ENCODE measurements at places on chromosomes 5 and 9.
A peak's percentile ranks its signal among the peaks of the same experiment; 100 is the strongest.

GRCh38 chr5:98204798-98205197 is 568.7 kb upstream of the RGMB start:
- DNase-seq: no peak

- DNase-seq: no peak
Measured at GRCh38 chr9:99736291-99736690, 85.4 kb upstream of the NR4A3 start.

GRCh38 chr5:53667621-53668020 is 107.2 kb downstream of the NDUFS4 start:
- DNase-seq: no peak

GRCh38 chr9:127417131-127418036 is 6.8 kb upstream of the ZNF79 start:
- peak; percentile 20 for DNase-seq

DNA sequence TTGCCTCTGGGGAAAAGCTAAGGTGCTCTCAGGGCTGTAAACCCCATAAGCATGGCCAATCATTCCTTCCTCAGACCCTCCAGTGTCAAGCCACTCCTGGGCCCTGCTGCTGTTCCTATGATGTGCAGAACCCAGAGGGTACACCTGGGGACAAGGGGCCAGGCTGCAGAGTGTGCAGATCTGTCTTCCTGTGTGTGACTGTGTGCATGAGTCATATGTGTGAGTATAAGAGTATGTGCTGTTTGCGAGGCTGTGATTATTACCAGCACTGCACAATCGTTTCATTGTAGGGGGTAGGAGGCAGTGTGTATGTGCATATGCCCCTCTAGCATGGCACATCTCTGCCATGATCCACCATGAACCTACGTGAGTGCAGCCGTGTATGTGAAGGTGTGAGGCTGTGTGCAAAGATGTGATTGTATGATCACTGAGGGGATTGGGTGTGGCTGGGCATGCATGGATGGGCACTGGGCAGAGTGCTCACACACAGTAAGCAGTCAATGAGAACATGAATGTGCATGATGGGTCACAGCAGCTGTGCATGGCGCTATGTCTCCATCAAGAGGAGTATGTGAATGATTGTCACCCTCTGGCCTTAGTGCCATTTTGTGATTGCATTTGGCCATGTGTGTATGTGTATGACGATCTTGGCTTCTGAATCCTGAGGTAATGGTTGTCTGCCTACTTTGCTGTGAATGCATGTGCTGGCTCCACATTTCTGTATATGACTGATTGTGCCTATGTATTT is 2.4 kb upstream of the OR1K1 start:
- no peak for DNase-seq

DNA sequence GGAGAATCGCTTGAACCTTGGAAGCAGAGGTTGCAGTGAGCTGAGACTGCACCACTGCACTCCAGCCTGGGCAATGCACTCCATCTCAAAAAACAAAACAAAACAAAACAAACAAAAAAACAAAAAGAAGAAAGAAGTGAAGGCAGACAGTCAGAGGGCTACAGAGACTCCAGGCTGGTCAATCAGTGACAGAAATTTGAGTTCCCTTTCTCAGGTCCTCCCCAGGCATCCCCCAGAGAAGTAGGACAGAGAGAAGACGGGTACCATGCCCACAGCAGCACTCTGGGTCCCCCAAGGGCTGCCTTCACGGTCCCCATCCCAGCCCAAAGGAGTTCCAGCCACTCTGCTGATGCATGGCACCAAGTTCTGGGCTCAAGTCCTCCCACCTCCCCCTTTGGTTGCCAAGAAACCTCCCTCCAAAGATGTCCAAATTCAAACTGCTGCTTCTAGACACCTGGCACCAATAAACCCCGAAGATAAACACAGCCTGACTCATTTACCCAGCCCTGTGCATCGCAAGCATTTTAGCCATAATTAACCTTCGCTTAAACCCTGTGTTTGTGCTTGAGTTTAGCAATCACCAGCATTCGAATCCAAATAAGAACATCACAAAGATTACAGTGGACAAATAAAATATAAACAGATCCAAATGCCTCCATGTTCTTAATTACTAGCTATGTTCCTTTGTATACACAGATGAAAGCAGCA is 24.0 kb downstream of the SEMA4D start:
- peak; percentile 3 for DNase-seq

DNA sequence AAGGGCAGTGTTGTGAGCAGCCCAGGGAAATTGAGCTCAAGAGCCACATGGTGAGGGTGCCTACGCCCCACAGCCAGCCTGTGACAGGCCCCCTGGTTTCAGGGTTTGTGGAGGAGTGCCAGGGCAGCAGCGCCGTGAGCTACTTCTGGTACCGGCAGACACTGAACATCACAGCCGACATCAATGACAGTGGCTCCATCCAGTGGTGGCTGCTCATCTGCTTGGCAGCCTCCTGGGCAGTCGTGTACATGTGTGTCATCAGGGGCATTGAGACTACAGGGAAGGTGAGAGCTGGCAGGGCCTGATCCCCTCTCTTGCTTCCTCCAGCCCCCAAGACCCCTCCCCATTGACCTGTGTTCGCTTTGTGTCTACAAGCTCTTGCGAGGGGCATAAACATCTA is 10.2 kb downstream of the SLC6A18 start:
- no peak for DNase-seq

- DNase-seq: peak; percentile 76
Measured at GRCh38 chr5:8686707-8687106, 817.8 kb downstream of the MTRR start.

GRCh38 chr5:170301149-170301548 is 3.6 kb upstream of the LCP2 start:
- DNase-seq: no peak

GRCh38 chr5:110726249-110727024 is at the start of gene TMEM232:
TSS of gene TMEM232 (minus strand) at chr5:110726671. CDS start at chr5:110667352, 59,319 bp downstream.
- DNase-seq: peak; percentile 80

GRCh38 chr5:81151546-81151945 is 81.6 kb upstream of the CKMT2 start:
- peak; percentile 31 for DNase-seq

DNA sequence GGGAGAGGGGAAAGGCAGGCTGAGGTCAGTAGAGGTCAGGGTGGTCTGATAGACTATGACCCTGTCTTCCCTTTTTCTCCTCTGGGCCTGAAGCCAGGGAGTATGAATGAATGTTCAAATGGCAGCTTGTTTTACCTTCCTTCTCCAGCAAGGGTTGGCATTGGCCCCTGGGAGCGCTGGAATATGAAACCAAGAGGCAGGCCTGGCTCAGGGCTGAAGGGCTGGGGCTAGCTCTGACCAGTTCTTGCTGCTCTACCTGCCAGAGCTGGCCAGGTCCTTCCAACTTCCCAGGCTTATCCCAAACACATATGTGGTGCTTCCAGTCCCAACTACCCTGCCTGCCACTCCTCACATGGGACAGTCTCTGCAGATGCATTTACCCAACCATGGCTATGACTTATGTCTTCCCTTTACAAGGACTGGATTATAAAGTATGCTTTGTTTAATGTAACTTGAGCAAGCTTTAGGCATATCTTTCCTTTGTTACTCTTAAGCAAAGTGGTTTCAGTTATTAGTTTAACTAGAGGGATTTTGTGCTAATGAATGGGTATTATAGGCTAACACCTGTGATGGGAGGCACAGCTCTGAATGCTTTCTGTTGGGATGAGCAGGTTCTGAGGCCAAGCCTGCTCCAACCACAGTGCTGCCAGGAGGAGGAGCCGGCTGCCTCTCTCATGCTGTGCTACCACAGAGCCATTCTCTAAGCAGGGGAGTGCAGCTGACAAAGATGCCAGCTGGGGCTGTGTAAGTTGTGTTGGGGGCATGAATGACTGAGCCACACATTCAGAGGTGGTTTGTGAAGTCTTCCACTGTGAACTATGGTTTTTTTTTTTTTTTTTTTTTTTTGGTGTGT is 6.1 kb downstream of the CCNI2 start:
- DNase-seq: no peak

DNA sequence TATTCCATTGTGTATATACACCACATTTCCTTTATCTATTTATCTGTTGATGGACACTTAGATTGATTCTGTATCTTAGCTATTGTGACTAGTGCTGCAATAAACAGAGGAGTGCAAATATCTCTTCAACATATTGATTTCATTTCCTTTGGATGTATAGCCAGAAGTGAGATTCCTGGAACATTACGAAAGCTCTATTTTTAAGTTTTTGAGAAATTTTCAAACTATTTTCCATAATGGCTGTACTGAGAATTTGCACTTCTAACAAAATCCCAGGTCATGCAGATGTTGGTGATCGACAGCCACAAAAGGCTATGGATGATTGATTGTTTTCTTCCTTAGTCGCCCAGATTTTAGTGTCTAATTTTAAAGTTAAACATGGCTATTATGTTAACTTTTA is 132.7 kb upstream of the MTAP start:
- no peak for DNase-seq

DNA sequence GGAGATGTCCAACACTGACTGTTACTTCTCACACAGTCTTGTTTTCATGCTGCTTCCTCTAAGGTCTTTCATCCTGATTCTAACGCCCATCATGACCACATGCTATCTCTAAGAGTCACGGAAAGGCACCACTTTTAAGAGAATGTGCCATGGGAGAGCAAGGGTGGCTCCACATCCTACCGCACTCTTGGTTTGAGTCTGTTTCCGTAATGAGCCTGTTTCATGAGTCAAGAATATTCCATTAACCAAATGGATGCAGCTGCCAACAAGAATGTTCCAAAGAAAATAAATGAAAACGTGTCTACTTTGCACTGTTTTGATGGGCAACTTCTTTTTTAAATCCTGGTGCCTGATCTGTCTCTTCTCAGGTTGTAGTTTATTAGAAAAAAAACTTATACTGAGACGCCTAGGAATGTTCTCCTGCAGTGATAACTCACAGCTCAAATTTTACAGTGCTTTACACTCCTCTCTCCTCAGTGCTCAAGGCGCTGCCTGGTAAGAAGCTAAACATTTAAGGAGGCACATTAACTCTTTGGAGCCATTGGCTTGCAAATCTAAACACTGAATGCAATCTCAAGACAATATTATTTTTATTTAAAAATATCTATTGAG is 124.3 kb downstream of the FGF1 start:
- peak; percentile 57 for DNase-seq

DNA sequence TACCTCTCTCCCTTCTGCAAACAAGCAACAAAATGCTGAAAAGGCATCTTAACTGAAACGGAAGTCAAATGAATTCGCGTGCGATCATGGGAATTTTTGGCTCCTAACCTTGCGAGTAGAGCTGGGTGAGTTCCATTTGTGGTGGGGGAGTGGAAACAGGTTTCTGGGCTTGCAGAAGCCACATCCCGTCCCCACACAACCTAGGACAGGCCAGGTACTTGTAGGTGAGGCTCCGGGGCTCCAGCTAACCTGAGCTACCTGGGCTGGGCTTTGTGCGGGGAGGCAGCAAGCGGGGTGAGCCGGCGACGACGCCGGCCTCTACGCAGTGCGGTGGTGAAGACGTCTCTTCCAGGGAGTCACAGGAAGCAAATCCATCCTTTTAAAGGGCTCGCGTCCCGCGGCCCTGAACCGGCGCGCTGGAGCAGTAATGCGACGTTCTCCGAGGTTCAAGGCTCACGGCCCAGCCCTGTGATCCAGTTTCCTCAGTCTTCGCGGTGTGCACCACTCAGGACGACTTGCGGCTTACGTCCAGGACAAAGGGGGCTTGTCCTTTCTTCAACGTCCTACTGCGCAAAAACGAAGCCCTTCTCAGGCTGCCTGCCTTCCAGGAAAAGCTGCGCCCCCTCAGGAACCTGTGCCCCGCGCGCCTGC is 567 bp upstream of the SPIN1 start:
- peak; percentile 64 for DNase-seq

DNA sequence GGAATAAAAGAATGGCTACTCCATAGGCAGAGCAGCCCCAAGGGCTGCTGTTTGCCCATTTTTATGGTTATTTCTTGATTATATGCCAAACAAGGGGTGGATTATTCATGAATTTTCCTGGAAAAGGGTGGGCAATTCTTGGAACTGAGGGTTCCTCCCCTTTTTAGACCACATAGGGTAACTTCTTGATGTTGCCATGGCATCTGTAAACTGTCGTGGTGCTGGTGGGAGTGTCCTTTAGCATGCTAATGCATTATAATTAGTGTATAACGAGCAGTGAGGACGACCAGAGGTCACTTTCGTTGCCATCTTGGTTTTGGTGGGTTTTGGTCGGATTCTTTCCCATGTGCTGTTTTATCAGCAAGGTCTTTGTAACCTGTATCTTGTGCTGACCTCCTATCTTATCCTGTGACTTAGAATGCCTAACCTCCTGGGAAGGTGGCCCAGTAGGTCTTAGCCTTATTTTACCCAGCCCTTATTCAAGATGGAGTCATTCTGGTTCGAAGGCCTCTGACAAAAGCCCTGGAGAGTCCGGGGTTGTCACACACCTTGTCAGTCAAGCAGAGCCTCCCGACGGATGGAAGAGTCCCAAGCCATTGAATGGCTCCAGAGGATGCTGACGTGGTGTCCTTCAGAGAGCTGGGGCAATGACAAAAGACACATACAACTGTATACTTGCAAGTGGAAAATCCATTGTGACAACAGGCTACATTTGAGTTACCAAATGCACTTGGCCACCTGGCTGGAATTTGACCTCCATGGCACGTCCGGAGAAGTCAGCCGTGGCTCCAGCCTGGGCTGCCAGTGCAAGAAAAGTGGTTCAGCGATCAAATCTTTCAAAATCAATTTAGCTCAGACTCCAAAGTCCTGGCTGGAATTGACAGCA is 67.1 kb upstream of the CLINT1 start:
- DNase-seq: no peak

DNA sequence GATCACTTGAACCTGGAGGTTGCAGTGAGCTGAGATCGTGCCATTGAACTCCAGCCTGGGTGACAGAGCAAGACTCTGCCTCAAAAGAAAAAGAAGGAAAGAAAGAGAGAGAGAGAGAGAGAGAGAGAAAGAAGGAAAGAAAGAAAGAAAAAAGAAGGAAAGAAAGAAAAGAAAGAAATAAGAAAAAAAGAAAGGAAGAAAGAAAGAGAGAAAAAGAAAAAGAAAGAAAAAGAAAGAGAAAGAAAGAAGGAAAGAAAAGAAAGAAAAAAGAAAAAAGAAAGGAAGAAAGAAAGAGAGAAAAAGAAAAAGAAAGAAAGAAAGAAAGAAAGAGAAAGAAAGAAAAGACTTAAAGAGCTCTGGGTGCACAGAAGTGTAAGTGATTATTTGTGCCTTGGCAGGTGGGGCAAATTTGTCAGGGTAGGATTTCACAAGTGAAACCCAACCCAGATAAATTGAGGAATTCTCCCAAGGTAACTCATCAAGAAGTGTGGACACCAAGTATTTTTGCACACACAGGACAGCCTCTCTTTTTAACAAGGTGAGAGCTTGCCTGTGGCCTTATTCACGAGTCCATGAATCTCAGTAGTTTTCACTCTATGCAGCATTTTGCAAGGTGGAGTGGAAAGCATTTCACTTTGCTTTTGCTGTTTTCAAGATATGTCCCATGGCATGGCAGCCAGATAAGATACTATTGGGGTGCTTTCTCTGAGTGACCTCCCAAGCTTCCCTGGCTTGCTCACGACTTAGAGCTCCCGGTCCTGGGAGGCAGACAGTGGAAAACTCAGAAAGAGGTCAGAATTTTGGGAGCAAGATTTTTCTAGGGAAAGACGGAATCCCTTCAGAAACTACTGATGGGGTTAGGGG is 57.8 kb downstream of the C9orf153 start:
- DNase-seq: no peak

DNA sequence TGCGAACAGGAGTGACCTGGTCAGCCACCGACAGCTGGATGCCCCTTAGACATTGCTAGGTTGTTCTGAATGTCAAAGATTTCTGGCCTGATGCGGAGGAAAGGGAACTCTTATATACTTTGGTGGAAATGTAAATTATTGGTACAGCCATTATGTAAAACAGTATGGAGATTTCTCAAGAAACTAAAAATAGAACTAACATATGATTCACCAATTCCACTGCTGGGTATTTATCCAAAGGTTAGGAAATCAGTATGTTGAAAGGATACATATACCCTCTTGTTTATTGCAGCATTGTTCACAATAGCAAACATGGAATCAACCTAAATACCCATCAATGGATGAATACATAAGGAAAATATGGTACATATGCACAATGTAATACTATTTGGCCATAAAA is 31.8 kb downstream of the DMRT3 start:
- peak; percentile 36 for DNase-seq
